Natural killer cell (primary cell): ENCODE measurements at places on chromosomes 1 and 21. TPM values are rescaled to one million over a fixed set of nuclear protein-coding genes. Genes with fewer than 3 reads are reported as not detected.
A peak's percentile ranks its signal among the peaks of the same experiment; 100 is the strongest.

GRCh38 chr1:40309374-40310128 lies 7.5 kb downstream of the COL9A2 start:
- no peak for DNase-seq

- DNase-seq, result no peak
Observed at GRCh38 chr1:40844079-40844478, 18.1 kb downstream of the CITED4 start.

GRCh38 chr1:119906927-119907652 lies 10.8 kb upstream of the ADAM30 start:
- no peak for DNase-seq

- no peak for DNase-seq
Observed at GRCh38 chr1:158035014-158035413, 41.6 kb downstream of the KIRREL1 start.

DNA sequence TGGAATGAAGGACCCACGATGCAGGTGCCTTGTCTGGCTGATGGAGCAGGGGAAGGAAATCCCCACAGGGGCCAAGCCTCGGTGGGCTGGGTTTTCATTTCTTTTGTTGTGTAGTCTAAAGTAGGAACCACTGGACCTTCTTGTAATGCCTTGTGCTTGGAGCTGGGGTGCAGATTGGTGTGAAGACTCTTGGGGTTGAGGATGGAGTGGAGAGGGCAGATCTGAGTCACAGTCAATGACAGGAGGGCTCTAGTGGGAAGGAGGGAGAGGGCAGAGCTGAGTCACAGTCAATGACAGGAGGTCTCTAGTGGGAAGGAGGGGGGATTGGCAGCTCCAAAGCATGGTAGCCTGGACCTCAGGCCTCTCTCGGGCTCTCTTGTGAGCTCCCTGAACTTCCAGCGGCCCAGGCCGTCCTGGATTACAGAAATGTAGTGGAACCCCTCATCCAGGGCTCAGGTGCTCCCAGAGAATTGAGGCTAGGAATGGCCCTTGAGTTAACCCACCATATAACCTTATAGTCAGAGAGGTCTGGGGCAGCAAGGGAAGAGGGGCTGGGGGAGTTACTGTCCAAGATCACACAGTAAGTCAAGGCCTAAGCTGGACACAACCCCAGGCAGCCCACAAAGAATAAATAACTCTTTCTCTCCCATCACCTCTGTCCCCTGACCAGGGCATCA lies 313.8 kb downstream of the MATN1 start:
- DNase-seq, result no peak

GRCh38 chr1:25338188-25338981 lies at the start of gene TMEM50A:
TSS of gene TMEM50A (plus strand) at chr1:25338334. CDS start at chr1:25340487, 2,153 bp downstream.
- DNase-seq, result peak; percentile 93

DNA sequence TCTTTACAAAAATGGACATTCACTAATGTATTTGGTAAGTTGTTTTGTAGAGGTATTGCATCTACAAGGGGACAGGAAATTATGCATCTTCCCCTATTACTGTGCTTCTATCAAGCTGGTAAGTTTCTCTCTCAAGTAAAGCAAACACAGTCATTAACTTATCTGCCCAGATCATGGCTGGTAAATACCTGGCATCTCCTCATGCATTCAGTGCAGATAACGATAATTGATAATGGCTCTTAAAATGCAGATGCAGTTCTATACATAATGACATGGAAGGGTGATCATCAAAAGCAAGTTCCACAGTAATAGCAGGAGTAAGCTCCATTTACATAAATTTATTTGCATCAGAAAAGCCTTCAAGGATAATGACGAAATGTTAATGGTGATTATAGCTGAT lies 122.4 kb downstream of the SIPA1L2 start:
- no peak for DNase-seq

Gene IL19
- total RNA-seq, result not detected
